ENCODE measurements at places on chromosomes 3 and 15. TPM values are rescaled to one million over a fixed set of nuclear protein-coding genes. Genes with fewer than 3 reads are reported as not detected.

The CAMK1 gene
- total RNA-seq: 16.5 TPM

The ZNF860 gene
- 1.2 TPM for total RNA-seq

The XCR1 gene
- not detected for total RNA-seq

The HTR3E gene
- total RNA-seq: not detected

The LINGO1 gene
- total RNA-seq: 0.18 TPM

The GOLGA6A gene
- not detected for total RNA-seq

The FANCD2OS gene
- total RNA-seq: not detected

The CXCR6 gene
- not detected for total RNA-seq

The GP5 gene
- 0.29 TPM for total RNA-seq

The GAP43 gene
- 0.18 TPM for total RNA-seq

The PIGB gene
- 12.8 TPM for total RNA-seq

The LIPC gene
- total RNA-seq: 0.12 TPM

The SYNM gene
- 8.3 TPM for total RNA-seq

The P2RY14 gene
- total RNA-seq: not detected

The CAND2 gene
- total RNA-seq: 2.6 TPM

The CCDC54 gene
- not detected for total RNA-seq

The NR2F2 gene
- 68.8 TPM for total RNA-seq

The CA12 gene
- total RNA-seq: 4.9 TPM

The PLIN1 gene
- not detected for total RNA-seq

The P2RY1 gene
- 1.3 TPM for total RNA-seq

The VIPR1 gene
- 1.4 TPM for total RNA-seq

The C3orf85 gene
- not detected for total RNA-seq

The CCK gene
- total RNA-seq: not detected

The UQCC5 gene
- total RNA-seq: 0.97 TPM

The CCDC39 gene
- not detected for total RNA-seq

The NR1I2 gene
- total RNA-seq: not detected

The RBMS3 gene
- 24.0 TPM for total RNA-seq

The SLC25A36 gene
- total RNA-seq: 44.5 TPM

The EXD1 gene
- 0.53 TPM for total RNA-seq

The THPO gene
- total RNA-seq: not detected

The MOBP gene
- total RNA-seq: 0.23 TPM

The MEGF11 gene
- 0.73 TPM for total RNA-seq

The ALPK3 gene
- total RNA-seq: 68.4 TPM

The ACAN gene
- total RNA-seq: 2.2 TPM

The TMCO5A gene
- not detected for total RNA-seq

The SAMMSON gene
- not detected for total RNA-seq

The TMIE gene
- total RNA-seq: not detected

The PCLAF gene
- 8.5 TPM for total RNA-seq

The GOLGA8M gene
- total RNA-seq: 0.39 TPM

The PPP4R2 gene
- total RNA-seq: 37.0 TPM

The SPATA12 gene
- total RNA-seq: 0.18 TPM

The ADGRG7 gene
- not detected for total RNA-seq

The HES1 gene
- 127 TPM for total RNA-seq

The CPLX3 gene
- not detected for total RNA-seq

The CHRNB4 gene
- total RNA-seq: not detected

The C3orf49 gene
- total RNA-seq: not detected

The MKRN3 gene
- total RNA-seq: 0.58 TPM

The KBTBD8 gene
- total RNA-seq: 1.1 TPM

The LDHAL6B gene
- total RNA-seq: not detected

The P2RY12 gene
- total RNA-seq: not detected

The LPCAT4 gene
- total RNA-seq: 19.6 TPM
